ENCODE measurements at places on chromosomes 3 and 15. TPM values are rescaled to one million over a fixed set of nuclear protein-coding genes. Genes with fewer than 3 reads are reported as not detected.

FAM98B gene
- total RNA-seq, result 11.7 TPM

CD80 gene
- total RNA-seq, result under 0.01 TPM

GOLGA6B gene
- not detected for total RNA-seq

POC1A gene
- 1.9 TPM for total RNA-seq

MYO5C gene
- total RNA-seq, result 0.24 TPM

THBS1 gene
- 20,362 TPM for total RNA-seq

CAV3 gene
- 0.12 TPM for total RNA-seq

SPESP1 gene
- 5.0 TPM for total RNA-seq

CLDN11 gene
- 290 TPM for total RNA-seq
